NCI-H510A (cell line): ENCODE measurements at places on chromosomes 2 and 18.

DNA sequence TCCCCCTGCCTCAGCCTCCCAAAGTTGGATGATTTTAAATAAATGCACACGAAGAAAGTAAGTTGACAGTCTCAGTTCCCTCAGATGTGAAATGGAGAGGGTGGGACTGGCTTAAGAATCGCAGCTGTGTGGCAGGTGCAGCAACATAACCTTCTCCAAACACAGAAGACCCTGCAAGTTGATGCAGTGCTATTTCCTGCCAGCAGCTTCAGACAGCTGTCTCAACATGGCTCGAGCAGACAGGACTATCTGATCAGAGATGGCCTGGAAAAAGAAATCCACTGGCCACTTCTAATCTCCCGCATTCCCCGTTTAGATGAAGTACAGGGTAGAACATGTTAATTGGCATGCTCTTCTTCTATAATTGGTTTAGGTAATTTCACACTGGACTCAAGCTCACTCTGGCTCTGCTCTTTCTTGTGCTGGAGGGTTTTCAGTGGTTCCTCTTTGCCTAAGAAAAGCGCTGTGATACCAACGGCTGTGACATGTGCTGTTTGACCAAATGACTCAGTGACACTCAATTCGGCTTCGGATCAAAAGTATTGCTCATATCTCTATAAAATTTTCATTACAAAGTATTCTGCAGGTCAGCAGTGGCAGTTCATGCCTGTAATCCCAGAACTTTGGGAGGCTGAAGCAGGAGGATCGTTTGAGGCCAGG is 40.2 kb downstream of the MYOM1 start:
- no peak for DNase-seq

- no peak for DNase-seq
Measured at GRCh38 chr2:16774980-16775898, 109.6 kb upstream of the CYRIA start.

- DNase-seq = no peak
Measured at GRCh38 chr2:64218137-64218802, 74.0 kb upstream of the PELI1 start.

DNA sequence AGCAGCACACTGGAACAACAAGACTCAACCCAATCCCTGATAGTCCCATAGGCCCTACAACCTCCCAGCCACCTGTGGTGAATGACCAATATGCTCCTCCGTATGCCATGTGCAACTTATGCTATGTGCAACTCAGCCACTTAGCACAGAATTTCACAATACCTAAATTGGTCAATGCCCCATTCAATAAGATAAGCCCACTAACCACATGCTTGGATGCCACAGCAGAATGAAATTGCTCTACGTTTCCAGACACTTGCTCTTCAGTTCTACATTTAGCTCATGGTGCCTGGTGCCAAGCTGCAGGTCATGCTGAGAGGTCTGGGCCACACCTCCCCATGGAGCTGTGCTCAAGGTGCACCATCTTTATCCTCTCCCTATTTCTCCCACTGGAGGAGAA is 159.8 kb downstream of the EN1 start:
- DNase-seq = no peak

DNA sequence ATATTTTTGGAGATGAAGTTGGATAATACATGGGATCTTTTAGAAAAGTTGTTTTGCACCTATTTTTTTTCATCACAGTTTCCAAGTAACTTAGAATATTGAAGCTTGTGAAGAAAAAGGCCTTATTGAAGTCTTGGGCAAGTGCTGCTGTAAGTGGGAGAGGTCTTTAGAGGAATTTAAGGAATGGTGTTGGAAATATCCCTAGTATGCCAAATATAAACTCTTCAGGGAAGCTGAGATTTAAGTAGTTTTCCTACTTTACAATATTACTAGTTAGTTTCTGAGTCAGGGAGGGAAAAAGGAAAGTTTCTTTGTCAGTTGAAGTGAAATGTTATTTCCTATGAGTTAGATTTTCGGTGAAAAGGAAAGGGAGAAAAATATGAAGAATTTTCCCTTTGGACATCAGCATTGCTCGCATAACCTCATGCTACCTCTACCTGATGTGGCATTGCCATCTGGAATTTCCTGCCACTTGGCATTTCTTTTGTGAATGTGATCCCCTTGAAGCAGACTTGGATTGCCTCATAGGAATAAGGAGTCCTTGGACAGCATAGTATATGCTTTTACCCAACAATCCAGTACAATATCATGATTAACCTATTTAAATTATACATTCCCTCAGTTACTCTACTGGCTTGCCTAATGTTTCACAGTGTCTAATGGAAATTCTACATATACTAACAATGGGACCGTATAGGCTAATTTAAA is 12.1 kb downstream of the PLEKHH2 start:
- DNase-seq = no peak

DNA sequence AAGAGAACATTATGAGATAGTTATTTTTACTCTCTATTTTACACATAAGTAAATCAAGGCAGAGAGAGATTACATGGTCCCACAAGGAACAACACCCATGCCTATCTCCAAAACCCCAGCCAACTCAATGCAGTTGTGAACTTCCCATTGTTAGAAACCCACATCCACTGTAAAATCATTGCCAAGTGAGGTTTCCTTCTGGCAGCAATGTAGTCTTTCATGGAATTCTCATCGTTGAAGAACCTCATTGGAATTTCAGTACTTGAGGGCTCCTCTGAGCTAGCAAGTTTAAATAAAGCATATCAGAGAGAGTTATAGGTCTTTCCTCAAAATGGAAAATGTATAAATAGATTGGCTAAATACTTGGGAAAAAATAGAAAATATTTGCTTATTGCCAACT is 105.2 kb downstream of the RAD51AP2 start:
- no peak for DNase-seq

- DNase-seq = no peak
Measured at GRCh38 chr2:26421961-26422360, 20.2 kb downstream of the DRC1 start.

- no peak for DNase-seq
Measured at GRCh38 chr2:38540580-38541286, 62.0 kb downstream of the HNRNPLL start.

DNA sequence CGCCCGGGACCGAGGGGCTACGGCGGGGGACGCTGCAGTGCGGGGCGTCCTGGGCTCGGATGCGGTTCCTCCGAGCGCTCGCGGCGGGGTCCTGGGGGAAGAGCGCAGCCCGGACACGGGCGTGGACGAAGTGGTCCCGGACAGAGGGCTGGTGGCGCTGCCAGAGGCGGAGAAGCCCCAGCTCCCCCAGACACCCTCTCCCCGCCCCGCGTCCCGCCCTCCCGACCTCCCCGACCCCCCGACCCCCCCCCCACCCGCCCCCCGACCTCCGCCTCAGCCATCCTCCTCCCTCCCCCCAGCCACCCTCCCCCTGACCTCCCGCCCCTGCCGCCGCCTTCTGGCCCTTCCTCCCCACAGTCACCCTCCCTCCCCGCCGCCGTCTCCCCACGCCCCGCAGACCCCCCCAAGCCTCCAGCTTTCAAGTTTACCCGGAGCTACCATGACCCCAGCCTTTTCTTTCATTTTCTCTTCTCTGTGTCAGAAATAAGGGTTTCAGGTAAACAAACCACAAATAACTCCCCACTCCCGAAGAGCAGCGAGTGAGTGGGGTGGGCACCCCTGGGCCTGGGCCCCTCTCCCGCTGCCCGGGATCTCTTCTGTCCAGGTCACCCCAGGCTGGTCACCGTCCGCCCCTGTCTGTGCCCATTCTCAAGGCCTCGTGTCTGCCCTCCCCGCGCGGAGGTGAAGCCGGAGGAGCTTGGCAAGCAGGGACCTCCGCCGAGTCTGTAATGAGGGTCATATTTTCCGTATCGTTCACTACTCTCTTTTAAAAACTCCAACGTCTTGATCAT is 5.1 kb downstream of the NFATC1 start:
- DNase-seq = no peak

GRCh38 chr18:56935434-56936040 is 211.3 kb upstream of the BOD1L2 start:
- no peak for DNase-seq

DNA sequence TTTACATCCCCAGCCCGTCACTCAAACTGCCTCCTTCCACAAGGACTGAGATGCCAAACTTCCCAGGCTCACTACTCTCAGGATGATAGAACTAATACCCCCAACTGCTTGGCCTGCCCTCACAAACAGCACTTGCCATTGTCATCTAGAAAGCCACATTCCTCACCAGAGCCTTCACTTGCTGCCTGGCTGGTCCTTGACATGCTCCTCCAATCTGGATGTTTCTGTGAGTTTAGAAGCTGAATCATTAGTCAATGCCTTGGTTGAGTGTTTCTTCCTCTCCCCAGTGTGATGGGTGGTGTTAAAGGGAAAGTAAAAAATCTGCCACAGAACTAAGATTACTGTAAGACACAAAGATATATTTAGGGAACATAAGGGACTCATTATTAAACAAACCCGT is 52.5 kb downstream of the MARCHF4 start:
- no peak for DNase-seq

DNA sequence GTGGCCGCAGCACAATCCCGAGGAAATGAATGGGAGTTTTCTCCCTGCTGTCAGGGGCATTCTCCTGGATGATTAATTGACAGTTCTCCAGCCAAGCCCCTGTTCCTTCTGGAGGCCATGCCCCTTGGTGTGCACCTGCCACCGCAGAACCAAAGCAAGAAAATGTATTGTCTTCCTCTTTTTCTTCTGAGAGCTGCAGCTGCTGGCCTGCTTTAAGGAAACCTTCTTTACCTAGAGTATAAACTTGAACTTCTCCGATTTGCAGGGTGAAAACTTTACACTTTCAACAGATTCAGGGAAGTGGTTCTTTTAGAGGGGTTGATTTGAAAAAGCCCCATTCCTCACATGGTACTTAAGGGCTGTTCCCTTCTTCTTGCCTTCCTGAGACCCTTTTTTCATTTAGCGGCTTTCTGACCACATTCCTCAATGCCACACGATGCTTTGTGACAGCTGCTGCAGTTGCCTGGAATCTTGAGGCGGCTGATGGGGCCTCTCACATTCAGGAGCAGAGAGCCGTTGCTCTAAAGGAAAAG is 402.8 kb downstream of the TXNL1 start:
- no peak for DNase-seq

- no peak for DNase-seq
Measured at GRCh38 chr2:206713746-206714145, 4.5 kb downstream of the DYTN start.

GRCh38 chr2:121911036-121911435 is 155.6 kb downstream of the TSN start:
- DNase-seq = no peak

GRCh38 chr2:66854298-66854697 is 419.4 kb downstream of the MEIS1 start:
- DNase-seq = no peak

DNA sequence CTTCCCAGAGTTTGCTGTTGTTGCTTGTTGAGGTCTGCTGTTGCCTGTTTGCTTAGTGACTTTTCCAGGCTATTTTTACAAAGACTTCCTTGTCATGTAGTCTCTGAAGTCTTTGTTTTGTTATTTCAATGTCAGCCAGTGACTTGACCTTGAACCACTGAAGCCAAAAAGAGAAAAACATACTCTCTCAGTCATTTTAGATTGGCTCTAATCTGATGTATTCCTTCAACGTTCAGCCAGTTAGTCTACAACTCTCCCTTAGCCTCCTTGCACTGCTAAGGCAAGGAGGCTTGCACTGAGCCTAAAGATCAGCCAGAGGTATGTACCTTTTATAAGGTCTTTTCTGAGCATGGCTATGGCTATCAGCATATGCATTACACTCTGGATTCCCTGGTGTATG is 27.9 kb downstream of the KIAA1328 start:
- DNase-seq = no peak

DNA sequence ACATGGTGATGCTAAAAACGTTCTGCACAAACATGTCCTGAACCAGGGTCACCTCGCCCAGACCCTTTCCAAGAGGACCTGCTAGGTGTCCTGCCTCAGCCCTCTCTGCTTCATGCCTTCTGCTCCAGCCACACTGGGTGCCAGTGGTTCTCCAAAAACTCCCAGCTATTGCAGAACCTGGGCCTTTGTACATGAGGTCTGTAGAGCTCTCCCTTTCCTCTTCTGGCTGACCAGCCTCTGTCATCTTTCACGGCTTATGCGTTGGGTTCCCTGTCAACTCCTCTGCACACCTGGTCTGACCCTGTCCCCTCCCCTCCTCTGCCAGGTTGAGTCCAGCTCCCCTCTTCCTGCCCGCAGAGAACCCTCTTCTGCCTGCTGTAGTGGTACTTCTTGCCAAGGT is 35.5 kb upstream of the IGFBP5 start:
- no peak for DNase-seq

- no peak for DNase-seq
Measured at GRCh38 chr18:71936744-71937143, 607.4 kb downstream of the CBLN2 start.

- no peak for DNase-seq
Measured at GRCh38 chr18:60372132-60372531, 443 bp downstream of the MC4R start.

DNA sequence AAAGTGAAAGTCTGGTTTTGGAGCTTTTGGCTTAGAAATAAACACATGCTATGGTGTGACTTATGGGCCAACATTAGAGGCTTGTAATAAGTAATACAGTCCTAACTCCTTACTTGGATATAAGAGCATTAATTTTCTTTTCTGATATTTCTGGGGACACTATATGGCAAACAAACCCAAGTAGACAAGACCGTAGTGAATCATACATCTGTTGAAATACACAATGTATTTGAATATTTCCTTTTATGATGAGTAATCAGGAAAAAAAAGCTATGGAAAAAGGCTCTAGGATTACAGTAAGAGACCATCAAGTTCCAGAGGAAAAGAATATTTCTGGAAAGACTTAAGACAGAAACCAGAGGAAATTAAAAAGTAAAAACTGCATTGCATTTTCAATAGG is 146.0 kb upstream of the CYP26B1 start:
- no peak for DNase-seq

DNA sequence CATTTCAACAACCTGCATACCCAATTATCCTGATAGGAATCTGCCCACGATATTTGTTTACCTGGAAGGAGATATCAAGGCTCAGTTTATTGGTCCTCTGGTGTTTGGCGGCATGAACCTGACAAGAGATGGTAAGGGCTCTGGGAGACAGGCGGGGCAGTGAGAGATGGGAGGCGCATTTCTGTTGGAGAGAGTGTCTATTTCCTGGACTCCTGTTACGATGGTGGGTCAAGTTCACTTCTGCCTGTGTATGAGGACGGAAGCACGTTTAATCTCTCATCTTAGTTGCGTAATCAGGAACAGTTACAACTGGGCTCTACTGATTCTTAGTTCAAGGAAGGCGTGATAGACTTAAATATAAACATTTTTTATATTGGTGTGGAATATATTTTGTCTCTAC is 8.9 kb downstream of the PDCL3 start:
- DNase-seq = no peak

- no peak for DNase-seq
Measured at GRCh38 chr2:106095478-106096298, 98.4 kb downstream of the UXS1 start.

GRCh38 chr2:171523088-171524017 is 1.1 kb downstream of the CYBRD1 start:
- DNase-seq = peak; percentile 47

GRCh38 chr2:29688429-29688828 is 233.0 kb downstream of the ALK start:
- DNase-seq = no peak

DNA sequence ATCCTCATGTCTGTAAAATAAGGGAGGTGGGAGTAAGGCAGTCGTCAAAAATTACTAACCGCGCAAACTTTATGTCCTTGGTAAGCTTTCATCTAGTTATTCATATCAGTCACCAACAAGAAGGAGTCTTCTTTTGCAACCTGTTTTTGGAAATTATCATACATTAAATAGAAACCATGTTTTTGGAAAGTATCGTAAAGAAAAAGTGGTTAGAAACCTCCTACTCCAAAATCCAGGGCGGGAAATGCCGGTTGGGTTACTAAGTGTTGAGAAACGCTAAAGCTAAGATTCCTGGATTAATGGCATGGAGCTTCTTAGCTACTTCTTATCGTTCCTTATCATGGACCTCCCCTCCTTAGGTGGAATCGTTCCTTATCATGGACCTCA is 778 bp downstream of the BBS5 start:
- no peak for DNase-seq
